ENCODE measurements at places on chromosomes 16 and 17.

GRCh38 chr17:77126519-77126918 lies 14.2 kb upstream of the SEC14L1 start:
- no peak for DNase-seq

- no peak for DNase-seq
Measured at GRCh38 chr17:79272666-79273219, 198.1 kb downstream of the ENGASE start.

DNA sequence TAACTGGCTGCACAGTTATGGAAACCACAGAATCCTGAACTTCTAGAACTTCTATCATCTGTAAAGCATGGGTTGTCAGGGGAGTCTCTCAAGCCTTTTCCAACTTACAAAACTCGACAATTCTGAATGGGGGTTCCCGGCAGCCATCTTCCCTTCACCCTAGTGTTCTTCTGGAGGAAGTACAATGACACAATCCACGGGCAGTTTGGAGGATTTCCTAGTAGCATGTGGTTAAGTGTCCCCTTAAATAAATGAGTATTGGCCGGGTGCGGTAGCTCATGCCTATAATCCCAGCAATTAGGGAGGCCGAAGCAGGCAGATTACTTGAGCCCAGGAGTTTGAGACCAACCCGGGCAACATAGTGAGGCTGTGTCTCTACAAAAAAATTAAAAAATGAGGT lies 2.1 kb downstream of the SLC16A6 start:
- DNase-seq: no peak

- no peak for DNase-seq
Measured at GRCh38 chr17:55155856-55156560, 108.8 kb upstream of the HLF start.

GRCh38 chr17:31738067-31738466 lies 121.0 kb downstream of the COPRS start:
- DNase-seq: no peak
